ENCODE measurements at places on chromosomes 6 and 20. TPM values are rescaled to one million over a fixed set of nuclear protein-coding genes. Genes with fewer than 3 reads are reported as not detected.

TMC2 gene
- not detected for total RNA-seq

TUBB2B gene
- total RNA-seq = 2.5 TPM

SCUBE3 gene
- not detected for total RNA-seq

COL9A3 gene
- 59.7 TPM for total RNA-seq

Measured in HT-29 (cell line).